ENCODE measurements at places on chromosomes 4 and X. TPM values are rescaled to one million over a fixed set of nuclear protein-coding genes. Genes with fewer than 3 reads are reported as not detected.

Gene SPANXN4
- total RNA-seq = not detected

DNA sequence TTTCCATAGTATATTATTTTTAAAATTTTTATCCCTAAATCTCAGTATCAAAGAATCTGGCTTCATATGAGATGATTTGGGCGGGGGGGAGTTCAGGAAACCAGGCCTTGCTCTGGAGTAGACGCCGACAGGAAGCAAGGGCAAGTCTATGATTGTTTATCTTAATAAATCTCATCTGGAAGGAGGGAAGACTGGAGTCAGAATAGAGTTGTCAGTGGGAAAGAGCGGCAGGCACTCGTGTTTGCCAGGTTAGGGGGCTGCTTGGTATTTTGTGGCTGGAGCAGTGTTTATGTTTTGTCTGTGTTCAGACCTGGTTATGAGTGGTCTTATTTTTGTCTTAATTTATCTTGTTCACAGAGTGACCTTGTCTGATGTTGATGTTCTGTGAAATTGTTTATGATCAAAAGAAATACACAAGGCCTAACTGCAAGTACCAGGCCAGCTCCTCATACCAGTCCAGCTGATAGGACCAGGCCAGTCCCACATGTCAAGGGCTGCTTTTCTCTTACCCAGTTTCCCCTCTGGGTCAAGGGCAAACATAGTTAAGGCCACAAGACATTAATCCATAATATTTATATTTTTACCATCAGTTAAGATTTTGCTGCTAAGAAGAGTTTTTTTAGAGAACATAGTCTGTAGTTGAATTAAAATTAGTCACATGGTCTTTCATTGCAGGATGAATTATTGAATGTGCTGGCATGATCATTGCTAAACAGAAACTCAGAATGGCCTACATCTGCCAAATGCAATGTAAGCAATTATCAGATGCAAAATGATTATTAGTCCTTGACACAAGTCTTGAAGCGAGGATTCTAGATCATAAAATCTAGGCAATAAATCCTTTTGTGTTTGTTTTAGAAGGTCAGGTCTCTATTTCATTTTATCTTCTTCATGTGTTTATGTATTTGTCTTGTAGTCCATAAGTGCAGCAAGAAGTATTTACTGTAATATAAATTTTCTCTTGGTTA is 176.5 kb downstream of the GASK1B start:
- no peak overlapping the region for H3K27ac ChIP-seq
- H3K36me3 ChIP-seq = no peaks in the 10 kb centered on the region
- no peak for DNase-seq
- no peak overlapping the region for H3K4me3 ChIP-seq

DNA sequence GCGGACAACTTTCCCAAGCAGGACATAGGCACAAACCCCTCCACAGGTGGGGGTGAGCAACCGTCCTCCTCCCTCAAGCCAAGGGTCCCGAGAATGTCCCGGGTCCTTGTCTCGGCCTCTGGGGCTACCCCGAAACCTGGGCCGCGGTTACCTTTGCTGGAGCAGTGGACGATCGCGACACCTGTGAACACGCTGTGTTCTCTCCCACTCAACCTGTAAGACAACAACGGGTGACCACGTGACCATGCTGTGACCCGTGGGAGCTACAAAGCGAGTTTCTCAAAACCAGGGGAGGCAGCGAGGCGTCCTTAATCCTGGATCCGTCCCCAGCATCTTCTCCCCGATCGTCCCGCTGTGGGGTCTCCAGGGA is 17.9 kb downstream of the ASMTL start:
- H3K4me1 ChIP-seq = no peaks in the 10 kb centered on the region
- H3K36me3 ChIP-seq = peaks cover 40% of the 10 kb centered on the region
- no peaks in the 10 kb centered on the region for H3K27me3 ChIP-seq
- H3K4me3 ChIP-seq = no peak overlapping the region

DNA sequence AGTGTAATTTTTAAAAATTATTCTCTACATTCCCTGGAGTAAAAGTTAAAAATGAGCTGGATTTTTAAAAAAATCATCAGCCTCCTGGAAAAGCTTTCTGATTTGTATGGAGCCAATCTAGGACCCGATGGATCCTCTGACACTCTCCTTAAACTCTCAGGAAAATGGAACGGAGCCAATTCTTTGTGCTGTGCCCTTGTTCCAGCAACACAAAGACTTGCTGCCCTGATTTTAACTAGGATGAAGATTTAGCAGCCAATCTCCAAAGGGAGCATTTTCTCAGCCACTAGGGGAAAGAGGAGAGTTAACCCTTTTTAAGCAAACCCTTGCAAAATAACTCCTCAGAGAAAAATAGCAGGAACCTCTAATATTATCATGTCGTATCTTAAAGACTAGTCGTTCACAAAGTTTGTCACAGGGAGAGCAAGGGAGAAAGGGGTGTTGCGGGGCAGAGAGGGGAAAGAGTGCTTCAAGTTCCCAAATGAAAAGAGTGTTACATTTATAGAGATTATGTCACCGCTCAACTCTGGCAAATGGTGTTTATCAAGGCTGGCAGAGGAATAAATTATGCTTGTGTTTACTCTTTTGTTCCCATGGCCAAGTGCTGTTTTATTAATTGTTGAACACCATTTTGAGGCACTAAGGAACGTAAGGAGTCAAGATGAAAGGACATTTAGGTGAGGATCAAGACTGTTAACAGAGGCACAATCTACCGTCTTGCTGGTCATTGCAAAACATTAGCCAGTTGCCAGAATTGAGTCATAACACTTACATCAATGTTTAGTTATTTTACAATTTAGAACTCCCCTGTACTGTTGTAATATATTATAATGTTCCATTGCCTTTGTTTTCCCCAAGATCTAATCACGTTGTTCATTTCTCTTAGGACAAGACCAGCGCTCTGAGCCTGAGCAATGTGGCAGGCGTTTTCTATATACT is 250.7 kb downstream of the THOC2 start:
- H3K4me3 ChIP-seq = peak overlapping the region; percentile 51
- DNase-seq = no peak
- H3K4me1 ChIP-seq = no peaks in the 10 kb centered on the region
- H3K36me3 ChIP-seq = no peaks in the 10 kb centered on the region
- H3K27me3 ChIP-seq = no peaks in the 10 kb centered on the region

DNA sequence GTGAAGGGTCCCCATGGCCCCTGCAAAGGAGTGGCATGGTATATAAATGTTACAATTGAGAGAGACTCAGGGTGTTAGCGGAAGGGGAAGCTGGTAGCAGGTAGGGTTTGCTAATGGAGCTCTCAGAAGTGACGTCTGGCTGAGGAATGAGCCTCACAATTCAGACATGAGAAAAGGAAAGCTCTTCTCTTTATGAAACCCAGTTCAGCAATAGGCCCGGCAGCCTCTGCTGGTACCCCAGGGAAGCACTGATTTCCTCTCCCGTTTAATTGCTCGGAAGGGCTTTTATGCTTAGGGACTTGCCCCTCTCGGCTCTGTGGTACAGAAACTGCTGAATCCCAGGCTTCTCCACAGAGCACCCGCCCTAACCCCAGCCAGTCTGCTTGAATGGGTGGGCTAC is 19.4 kb upstream of the AFAP1 start:
- no peak overlapping the region for H3K4me3 ChIP-seq
- no peak for DNase-seq
- no peaks in the 10 kb centered on the region for H3K27me3 ChIP-seq

Gene TMEM156
- total RNA-seq = not detected

Gene GRIA3
- 6.0 TPM for total RNA-seq

GRCh38 chr4:158236304-158237030 is 26.2 kb downstream of the TMEM144 start:
- no peak overlapping the region for H3K4me3 ChIP-seq
- H3K27ac ChIP-seq = no peak overlapping the region
- no peaks in the 10 kb centered on the region for H3K27me3 ChIP-seq

DNA sequence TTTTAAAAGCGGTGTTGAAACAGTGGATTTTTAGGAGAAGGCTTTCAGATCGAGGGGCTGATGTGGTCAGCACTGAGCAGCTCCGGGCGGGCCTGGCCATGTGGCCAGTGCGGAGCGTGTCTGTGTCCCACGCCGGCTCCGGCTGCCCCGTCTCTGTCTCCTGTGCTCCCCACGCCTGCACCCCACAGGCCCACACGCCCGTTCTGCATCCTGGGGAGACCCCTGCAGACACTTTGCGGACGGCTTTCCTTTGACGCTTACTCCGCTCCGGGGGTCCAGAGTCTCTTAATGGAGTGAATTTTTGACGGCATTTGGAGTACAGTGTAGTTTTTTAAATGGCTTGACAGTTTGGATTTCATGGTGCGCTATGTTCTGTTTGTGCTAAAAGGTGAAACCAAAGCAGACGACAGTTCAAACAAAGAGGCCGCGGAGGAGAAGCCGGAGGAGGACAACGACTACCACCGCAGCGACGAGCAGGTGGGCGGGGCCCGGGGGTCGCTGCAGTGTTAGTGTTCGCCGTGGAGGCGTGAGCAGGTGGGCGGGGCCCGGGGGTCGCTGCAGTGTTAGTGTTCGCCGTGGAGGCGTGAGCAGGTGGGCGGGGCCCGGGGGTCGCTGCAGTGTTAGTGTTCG is 38.7 kb downstream of the PCGF3 start:
- H3K27me3 ChIP-seq = no peaks in the 10 kb centered on the region
- DNase-seq = no peak
- peaks cover 30% of the 10 kb centered on the region for H3K36me3 ChIP-seq

DNA sequence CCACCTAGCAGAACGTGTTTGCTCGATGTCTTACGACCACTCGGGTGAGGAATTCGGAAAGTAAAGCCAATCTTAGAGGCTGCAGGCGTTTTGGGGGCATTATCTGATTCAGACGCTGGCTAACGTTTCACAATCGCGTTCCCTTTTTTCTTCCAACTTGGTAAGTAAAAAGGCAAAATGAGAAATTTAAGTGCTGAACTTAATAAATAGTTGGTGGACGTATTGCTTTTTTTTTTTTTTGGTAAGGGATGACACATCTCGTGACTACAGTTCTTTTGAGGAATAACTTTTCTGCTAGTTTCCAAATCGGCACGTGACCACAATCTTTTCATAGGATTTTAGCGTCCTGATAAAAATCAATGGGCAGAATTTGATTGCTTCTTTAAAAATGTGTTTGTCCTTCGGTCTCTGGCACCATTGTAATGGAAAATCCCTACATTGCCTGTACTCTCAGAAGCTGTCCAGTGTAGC is 848 bp downstream of the RAB9A start:
- H3K4me3 ChIP-seq = peak overlapping the region; percentile 86
- DNase-seq = no peak
- H3K4me1 ChIP-seq = peaks cover 20% of the 10 kb centered on the region
- peak overlapping the region; percentile 94 for H3K27ac ChIP-seq
- H3K36me3 ChIP-seq = no peaks in the 10 kb centered on the region

DNA sequence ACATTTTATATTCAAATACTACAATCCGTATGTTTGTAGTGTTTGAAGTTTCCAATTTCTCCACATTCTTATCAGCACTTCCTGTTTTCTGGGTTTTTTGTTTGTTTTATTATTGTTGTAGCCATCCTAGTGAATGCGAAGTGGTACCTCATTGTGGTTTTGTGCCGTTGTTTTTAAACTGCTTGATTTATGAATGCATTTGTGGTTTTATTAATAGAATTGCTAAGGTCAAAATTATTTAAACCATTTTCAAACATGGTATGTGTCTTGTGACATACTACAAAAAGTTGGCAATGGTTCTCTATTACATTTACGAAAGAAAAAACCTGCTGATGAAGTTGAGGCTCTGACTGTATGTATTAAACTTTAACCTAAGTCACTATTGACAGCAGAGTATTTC is 780.0 kb upstream of the MAGEB2 start:
- no peaks in the 10 kb centered on the region for H3K4me1 ChIP-seq
- no peak overlapping the region for H3K4me3 ChIP-seq
- no peak overlapping the region for H3K27ac ChIP-seq
- DNase-seq = no peak
- H3K27me3 ChIP-seq = no peaks in the 10 kb centered on the region

GRCh38 chr4:172543249-172543648 is 625.4 kb upstream of the GALNT7 start:
- no peak overlapping the region for H3K4me3 ChIP-seq
- H3K27me3 ChIP-seq = no peaks in the 10 kb centered on the region
- H3K27ac ChIP-seq = no peak overlapping the region

Gene KIAA1210
- not detected for total RNA-seq

DNA sequence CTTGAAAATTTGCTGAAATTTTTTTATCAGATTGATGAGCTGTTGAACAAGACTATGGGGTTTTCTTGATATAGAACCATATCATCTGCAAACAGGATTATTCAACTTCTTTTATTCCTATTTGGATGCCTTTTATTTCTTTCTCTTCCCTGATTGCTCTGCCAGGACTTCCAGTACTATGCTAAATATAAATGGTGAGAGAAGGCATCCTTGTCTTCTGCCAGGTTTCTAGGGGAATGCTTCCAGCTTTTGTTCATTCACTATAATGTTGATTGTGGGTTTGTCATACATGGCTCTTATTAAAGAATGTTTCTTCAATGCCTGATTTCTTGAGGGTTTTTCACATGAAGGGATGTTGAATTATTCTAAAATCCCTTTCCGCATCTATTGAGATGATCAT is 1139.5 kb downstream of the FAM133A start:
- H3K27ac ChIP-seq = no peak overlapping the region
- no peaks in the 10 kb centered on the region for H3K36me3 ChIP-seq
- H3K27me3 ChIP-seq = no peaks in the 10 kb centered on the region

DNA sequence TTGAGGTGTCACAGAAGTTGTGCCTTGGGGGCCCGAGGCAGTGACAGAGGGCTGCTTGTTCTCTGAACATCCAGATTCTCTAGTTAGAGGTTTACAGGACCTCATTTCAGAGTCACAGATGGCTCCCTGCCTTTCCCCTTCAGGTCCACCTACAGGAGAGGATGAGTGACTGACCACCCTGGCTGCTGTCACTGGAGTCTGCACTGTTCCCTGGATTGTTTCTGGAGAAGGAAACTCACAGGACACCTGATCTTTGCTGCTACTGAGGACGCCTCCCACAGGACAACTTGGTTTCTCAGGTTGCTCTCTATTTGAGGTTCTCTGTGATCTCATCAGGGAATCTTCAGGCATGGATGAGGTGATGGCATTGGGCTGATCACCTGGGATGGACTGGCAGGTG is 58.3 kb downstream of the GPRIN3 start:
- no peak overlapping the region for H3K27ac ChIP-seq
- DNase-seq = no peak
- H3K36me3 ChIP-seq = no peaks in the 10 kb centered on the region
- H3K4me3 ChIP-seq = no peak overlapping the region

Gene FAM47A
- not detected for total RNA-seq

DNA sequence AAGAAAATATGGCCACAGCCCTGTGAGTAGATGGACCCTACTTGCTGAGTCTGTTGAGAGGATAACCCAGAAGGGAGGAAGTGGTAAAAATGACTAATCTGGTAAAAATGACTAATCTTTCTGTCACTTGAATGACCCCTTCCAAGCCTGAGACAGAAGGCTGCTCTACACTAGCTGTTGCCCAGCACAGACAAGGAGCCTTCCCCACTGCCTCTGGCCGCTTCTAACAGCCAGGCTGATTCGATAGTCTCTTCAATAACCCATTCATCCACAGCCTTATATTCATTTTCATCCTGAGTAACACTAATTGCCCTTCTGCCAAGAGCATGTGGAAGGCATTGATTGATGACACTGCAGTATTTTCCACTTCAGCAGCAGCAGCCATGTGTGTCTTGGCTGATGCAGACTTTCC is 18.4 kb downstream of the MAGEB17 start:
- H3K36me3 ChIP-seq = no peaks in the 10 kb centered on the region
- H3K4me1 ChIP-seq = no peaks in the 10 kb centered on the region
- no peak overlapping the region for H3K27ac ChIP-seq
- no peaks in the 10 kb centered on the region for H3K27me3 ChIP-seq
- no peak for DNase-seq
